ENCODE measurements at places on chromosomes 3 and 15.

DNA sequence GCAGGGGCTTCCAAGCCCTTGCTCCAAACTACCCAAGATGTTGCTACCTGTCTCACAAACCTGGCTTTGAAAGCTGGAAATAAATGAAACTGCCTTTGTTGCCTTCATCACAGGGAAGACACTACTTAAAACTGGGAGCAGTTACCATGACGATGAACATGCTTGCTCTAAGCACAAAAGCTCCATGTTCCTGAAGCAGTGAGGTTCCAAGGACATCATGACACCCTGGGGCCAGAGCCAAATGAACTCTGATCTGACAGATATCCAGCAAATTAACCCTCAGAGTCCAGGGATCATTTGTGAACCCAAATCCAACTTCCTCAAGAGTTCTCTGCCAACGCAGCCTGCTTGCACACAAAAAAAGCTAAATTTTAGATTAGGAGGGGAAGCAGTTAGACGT, 10.7 kb downstream of the TRAIP start:
- no peak for DNase-seq

DNA sequence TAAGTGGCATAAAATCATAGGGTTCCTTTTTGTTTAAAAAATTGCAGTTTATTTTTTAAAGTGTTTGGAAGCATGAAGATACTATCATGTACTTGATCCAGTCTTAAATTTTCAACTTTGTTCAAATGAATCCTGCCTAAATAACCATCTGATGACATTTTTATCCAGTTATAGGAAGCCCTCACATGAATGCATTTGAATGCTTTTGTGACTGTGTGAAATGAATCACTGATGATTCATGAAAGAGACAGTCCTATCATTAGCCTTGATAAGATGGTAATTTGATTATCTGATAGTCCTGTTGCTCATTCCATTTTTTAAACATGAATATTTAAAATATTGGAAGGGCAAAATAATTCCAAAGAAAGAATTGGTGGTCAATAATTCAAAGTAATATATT, 401.9 kb upstream of the ROBO2 start:
- no peak for DNase-seq

DNA sequence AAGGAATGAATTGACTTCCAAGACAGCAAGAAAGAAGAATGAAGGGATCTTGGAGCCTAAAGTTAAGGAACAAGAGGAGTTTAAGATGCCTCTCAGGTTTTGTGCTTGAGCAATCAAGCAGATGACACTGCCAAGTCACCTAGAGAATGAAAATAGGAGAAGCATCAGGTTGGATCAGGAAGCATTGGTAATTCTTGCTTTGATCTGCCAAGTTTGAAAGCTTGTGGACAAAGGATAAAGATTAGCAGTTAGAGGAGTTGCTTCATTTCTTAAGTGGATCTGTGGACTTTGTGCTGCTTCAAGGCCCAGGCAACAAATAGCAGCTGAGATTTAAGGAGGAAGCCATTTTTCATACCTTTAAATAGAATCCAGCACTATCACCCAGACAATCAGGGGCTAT, 35.6 kb downstream of the FRMD5 start:
- DNase-seq, result peak; percentile 88

GRCh38 chr15:57251941-57252340, 124.4 kb upstream of the CGNL1 start:
- no peak for DNase-seq

DNA sequence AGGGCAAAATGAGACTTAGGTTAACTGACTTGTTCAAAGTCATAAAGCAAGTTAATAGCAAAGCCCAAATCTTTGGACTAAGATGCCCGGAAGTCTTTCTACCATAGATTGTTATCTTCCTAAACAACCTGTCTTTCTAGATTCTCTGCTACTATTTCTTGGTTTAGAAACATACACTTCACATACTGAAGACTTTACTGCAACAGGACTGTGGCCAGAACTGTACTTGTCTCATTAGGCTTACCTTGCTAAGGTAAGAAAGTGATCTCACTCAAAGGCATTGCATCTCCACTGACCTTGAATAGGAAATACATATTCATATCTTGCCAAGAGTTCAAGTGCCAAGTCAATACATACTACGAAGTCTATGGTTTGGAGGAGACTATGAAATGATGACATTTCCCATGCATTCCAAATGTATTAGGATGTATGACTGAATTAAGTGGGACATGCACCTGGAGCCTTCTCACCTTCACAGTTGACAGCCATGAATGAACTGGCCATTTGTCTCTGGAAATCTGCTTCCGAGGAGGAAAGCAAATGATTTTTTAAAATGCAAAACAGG, 5.0 kb downstream of the ZDHHC3 start:
- DNase-seq, result no peak

DNA sequence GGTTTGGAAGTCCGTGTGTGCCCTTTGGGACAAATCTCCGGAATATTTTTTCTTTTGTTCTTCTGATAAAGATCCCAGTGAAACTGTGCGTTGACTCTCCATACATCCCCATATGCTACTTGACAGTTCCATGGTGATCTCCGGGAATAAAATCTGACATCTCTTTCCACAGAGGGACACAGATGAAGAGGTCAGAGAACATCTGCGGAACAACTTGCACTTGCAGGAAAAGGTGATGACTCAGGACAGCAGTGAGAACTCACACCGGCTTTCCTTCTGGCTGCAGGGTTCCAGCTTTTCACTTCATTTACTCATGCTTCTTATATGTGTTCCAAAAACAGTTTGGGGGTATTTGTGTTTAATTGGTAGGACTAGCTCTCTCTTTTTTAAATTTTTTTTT, 157.5 kb upstream of the CHRM5 start:
- DNase-seq, result no peak

DNA sequence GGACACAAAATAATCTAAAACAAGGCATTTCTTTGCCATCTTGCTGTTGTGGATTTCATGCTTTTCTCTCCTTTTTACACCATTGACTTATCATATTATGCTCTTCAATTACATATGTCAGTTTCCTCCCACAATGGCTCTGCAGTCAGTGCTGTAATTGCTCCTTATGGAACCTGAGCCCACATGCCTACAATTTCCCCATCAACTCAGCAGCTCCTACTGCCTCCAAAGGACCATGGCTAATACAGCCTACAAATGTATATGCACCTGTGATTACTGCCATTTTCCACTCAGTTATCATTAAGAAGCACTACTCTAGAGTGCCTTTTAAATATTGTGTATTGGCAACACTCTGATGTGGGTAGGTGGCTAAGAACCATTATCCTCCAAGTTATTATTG, 30.8 kb downstream of the RTP4 start:
- DNase-seq, result no peak

GRCh38 chr3:109926376-109926775, 589.0 kb upstream of the DPPA4 start:
- DNase-seq, result no peak

- no peak for DNase-seq
Measured at GRCh38 chr3:174431717-174432116, 427.4 kb upstream of the NAALADL2 start.

- DNase-seq, result no peak
Measured at GRCh38 chr15:76866716-76867321, 38.3 kb downstream of the SCAPER start.

- DNase-seq, result no peak
Measured at GRCh38 chr15:66734961-66735908, 33.2 kb downstream of the SMAD6 start.

DNA sequence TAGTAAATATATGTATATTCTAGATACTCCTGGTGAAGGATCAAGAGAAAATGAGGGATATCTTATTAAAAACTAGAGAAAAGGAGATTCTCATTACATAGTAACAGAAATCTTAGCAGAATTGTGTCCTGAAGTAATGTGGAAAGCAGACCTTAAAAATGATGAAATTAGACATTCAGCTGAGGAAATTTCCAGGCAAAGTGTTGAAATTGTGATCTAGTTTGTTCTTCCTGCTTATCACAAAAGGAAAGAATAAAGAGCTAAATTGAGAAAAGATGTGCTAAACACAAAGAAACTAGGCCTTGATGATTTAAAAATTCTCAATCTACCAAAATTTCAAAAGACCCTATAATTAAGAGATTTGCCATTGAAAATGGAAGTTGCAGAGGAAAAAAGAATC, 362.6 kb upstream of the PLSCR5 start:
- no peak for DNase-seq

DNA sequence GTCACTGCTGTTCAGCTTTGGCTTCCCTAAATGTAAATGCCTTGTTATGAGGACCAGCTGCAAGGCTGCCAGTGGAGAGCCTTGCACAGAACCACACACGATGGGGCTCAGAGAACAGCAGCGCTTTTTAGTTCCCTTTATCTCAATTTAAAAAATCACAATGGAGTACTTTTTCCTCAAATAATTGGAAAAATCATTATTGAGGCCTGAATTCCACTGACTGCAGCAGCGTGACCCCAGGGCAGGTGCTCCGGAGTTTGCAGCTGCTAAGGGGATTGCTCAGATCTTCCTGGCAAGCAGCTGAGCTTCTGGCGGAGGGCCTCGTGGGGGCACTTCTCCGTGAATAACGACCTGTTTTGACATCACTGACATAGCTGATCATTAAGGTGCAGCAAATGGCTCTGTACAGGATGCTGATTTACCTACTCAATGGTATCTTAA, 245.6 kb upstream of the TRIM42 start:
- DNase-seq, result no peak

DNA sequence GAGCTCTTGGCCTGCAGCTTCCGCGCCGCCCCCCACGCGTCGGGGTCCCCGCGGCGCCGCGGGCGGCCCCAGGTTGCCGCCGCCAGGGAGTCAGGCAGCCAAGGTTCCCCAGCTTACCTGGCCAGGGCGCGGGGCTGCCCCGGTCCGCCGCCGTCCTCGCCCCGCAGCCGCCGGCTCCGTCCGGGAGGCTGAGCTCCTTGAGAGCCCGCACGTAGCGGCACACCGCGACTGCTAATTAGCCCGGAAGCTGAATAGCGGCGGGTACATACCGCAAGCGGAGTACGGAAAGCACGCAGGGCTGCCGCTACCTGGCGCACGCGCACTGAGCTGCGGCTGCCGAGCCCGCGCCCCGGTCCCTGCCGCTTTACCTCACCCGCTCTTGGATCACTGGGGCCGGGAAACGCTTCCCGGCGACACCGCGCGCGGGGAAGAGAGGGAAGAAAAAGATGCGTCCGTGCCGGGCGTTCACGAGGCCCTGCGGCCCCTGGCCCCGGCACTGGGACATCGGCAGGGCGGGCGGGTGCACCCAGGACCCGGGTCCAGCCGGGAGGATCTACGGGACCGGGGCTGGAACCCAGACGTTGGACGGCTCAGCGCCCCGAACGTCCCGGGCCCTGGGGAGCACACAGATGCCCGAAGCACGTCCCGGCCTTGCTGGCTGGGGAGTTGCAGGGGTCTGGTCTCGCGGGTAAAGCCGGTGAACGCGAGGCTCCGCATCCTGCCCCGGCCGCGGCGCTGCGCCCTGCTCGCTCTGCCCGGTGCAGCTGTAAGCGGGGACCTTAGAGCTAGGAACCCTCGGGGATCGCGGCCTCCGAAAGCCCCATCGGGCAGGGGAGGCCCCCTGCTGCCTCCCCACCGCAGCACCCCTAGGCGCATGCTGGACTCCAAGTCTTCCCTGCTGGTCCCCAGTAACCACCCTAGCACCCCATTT, at the start of gene GOLGA8B:
GOLGA8B (minus strand) TSS at position 253 of the 931 bp plus-strand sequence. CDS start 47,739 bp downstream, outside the sequence.
- DNase-seq, result no peak

GRCh38 chr15:60583946-60584345, 105.0 kb upstream of the ICE2 start:
- no peak for DNase-seq

DNA sequence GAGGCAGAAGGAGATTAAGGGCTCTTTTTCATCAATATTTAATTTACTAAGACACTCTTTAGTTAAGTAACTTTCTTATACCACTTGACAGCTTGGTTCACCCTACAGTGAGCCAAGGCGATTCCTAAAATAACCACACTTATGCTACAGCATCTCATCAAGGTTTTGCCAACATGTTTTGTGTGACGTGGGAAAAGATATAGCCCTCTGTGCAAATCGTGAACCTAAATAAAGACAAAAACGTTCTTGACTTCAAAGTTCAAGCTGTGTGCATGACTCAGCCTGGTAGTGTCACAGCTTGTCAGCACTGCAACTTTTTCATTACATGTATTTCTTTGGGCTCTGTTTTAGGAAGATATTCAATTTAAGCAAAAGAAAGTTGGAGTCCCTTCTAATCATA, 297.0 kb upstream of the EPHA3 start:
- no peak for DNase-seq

DNA sequence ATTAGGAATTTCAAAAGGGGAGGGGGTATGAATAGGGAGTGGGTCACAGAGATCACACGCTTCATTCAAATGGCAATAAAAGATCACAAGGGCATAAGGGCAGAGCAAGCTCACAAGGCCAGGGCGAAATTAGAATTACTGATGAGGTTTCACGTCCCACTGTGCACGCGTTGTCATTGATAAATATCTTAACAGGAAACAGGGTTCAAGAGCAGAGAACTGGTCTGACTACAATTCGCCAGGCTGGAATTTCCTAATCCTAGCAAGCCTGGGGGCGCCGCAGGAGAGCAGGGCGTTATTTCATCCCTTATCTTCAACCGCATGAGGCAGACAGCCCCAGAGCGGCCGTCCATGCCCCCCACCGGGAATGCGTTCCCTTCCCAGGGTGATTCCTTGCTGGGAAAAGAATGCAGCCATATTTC, 18.1 kb upstream of the SMCO1 start:
- DNase-seq, result no peak

DNA sequence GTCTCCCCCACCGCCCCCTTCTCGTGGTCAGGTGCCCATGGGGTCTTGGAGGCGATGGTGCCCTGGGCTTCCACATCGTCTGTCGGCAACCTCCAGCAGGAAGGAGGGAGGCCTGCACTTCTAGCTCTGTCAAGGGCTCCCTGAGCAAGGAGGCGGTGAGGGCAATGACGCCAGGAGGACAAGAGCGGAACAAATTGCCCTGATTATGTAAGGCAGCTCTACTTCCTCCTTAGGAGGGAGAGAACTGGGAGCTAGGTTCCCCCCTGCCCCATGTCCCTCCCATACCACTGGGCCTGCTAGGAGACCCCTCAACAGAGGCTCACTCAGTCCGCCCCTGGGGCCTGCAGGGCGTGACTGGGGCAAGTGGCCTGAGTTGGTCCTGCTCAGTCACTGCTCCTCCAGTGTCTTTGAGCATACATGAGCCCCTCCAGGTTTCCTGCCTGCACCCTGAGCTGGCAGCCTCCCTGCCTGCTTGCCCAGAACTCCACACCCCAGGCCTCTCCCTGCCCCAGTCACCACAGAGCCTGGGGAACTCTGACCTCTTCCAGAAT, 56.1 kb downstream of the CACNA2D2 start:
- DNase-seq, result no peak

DNA sequence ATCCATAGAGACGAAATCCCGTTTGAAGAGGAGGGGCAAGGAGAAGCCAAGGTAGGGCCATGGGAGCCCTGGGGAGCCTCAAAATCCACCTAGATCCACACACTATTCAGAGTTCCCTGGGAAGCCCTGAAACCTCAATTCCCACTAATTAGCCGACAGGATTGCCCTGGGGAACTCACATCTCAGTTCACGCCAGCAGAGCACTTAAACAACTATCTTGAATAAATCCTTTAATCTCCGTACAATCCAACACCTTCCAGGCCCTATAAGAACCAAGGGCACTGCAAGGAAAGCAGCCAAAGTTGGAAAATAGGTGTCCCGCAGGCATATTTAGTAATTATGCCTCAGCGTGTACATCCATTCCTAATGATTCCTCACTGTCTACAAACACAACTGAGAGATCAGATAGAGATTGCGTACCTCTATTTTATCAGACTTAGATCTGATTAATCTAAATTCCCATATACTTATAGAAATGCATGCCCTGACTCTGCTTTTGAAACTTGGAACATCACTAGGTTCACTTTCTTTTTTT, 25.6 kb upstream of the EIF4A2 start:
- DNase-seq, result no peak

- peak; percentile 55 for DNase-seq
Measured at GRCh38 chr3:12349895-12350811, 61.3 kb downstream of the PPARG start.

- DNase-seq, result peak; percentile 81
Measured at GRCh38 chr15:71237456-71238188, 122.4 kb downstream of the THSD4 start.

Measured in epithelial cell of proximal tubule (primary cell).